ENCODE measurements at places on chromosomes 3 and 15.

DNA sequence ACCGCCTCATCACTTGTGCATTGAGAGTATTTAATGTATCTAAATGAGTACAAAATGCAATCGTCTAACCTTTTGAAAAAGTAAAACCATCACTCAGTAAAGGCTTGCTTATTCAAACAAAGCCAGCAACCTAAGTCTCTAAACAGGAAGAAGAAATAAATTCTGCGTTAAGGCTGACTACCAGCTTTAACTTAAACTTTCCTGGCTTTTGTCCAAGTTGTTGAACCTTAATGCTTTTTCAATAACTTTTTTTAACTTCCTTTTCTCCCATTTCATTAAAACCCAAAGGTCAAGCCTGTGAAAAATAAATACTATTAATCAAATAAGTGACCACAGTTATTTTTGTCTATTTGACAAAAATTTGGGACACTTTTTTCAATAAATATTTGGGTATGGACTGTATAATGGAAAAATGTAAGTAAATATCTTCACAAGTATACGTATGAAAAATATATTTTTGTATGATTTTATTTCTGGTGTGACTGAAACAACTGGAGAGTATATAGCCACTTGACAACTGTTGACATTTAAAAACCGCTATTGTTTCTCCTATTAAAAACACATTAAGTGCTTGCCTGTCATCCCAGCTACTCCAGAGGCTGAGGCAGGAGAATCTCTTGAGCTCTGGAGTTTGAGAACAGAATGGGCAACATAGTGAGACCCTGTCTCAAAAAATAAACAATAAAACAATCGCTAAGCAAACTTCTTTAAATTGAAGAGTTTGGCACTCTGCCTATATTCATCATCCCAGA, 2.9 kb downstream of the KLHL24 start:
- DNase-seq = no peak

GRCh38 chr3:52396011-52396906, 48.6 kb downstream of the SEMA3G start:
- DNase-seq = no peak

DNA sequence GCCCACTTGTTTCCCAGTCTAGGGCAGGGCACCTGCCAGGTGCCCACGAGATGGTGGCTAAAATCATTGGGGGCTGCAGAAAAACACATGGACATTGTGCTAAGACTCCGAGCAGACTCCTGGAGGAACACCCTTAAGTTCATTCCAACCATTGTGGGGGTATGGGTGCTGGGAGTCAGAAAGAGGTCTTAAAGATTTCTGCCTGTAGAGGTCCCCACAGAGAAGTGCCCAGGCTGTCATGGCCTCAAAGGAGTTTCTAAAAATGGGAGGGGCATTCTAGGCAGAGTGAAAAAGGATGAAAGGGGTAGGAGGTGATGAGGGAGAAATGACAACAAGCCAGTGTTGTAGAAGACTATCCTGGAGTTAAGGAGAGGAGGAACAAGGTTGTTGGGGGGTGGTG, 17.1 kb downstream of the RBP1 start:
- DNase-seq = no peak

- DNase-seq = no peak
Measured at GRCh38 chr15:93848490-93848889, 382.9 kb upstream of the MCTP2 start.

DNA sequence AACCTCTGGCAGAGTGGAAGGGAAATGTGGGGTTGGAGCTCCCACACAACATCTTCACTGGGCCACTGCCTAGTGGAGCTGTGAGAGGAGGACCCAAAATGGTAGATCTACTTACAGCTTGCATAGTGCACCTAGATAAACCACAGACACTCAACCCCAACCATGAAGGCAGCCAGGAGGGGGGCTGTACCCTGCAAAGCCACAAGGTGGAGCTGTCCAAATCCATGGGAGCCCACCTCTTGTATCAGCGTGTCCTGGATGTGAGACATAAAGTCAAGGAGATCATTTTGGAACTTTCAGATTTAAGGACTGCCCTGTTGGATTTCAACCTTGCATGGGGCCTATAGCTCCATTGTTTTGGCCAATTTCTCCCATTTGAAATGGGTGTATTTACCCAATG, 20.9 kb downstream of the TP63 start:
- no peak for DNase-seq

All from stimulated activated CD4-positive, alpha-beta T cell treated with anti-CD3 and anti-CD28 coated beads, Interleukin-1b, Interleukin-23, amount 100 ng/mL, for 1 hour (primary cell).